ENCODE measurements at places on chromosomes 3 and 15.

GRCh38 chr15:41985236-41986160 lies 13.1 kb upstream of the EHD4 start:
- no peak for DNase-seq

GRCh38 chr15:45027220-45027619 lies 4.2 kb downstream of the SORD start:
- DNase-seq, result no peak

DNA sequence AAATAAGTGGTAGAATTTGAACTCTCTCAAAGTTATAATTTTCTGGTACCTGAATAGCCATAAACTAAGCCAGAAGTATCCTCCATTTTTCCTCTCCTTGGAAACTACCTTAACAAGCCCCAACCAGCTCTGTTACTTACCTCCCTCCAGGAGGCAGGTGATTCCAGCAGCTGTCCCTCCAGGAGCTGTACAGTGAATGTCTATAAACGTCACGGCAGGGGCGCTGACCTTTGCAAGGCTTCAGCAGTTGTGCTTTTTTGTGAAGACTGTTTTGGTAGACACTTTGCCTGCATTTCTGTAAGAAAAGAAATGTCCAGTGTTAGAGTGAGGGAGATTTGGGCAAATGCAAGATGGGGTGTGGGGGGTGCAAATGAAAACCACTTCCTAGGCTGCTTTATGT lies 67.2 kb downstream of the LEO1 start:
- no peak for DNase-seq

DNA sequence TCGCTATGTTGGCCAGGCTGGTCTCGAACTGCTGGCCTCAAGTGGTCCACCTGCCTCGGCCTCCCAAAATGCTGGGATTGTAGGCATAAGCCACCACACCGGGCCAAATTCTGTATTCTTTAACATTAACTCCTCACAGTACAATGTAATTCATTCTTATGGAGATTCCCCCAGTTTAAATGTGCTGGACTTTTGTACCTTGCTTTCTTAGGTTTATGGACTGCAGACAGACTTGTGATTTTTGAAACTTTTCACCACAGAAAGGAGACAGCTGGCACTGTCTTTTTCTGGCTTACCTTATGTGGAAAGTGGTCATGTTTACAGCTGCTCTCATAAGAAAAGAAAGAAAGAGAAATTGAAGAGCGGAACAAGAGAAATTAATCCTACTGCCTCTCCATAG lies 103.8 kb downstream of the IQCH start:
- no peak for DNase-seq

- peak; percentile 20 for DNase-seq
These were observed 138.5 kb downstream of the ALCAM start for GRCh38 chr3:105505170-105505569.

DNA sequence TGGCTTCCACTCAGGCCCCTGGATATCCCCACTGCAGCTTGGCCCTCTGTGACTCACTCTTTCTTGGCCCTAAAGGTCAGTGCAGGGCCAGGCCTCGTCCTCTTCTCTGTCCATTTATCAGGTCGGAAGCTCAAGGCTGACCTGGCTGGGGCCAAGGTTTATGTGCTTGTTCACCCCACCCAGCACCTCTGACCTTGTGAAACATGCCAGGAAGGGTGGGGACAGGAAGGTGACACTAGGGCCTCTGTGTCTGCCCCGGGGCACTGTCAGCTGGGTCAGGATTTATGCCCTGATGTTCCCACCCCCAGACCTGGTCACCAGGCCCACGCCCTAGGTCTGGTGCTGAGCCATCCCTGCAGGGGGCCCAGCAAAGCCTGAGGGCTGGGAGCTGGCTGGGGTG lies 103.8 kb downstream of the FBLN2 start:
- DNase-seq, result no peak

- DNase-seq, result no peak
These were observed 6.0 kb upstream of the TMEM87A start for GRCh38 chr15:42279234-42279723.

GRCh38 chr3:49772703-49773102 lies 13.6 kb downstream of the IP6K1 start:
- DNase-seq, result no peak

- no peak for DNase-seq
These were observed 30.3 kb upstream of the PLSCR2 start for GRCh38 chr3:146499701-146500100.

GRCh38 chr3:13088028-13089006 lies 15.1 kb upstream of the IQSEC1 start:
- DNase-seq, result peak; percentile 91

Data from NCI-H82 (cell line).